Testis (tissue), 5 donors: ENCODE measurements at places on chromosomes 3 and 15. TPM values are rescaled to one million over a fixed set of nuclear protein-coding genes. Genes with fewer than 3 reads are reported as not detected.

DNA sequence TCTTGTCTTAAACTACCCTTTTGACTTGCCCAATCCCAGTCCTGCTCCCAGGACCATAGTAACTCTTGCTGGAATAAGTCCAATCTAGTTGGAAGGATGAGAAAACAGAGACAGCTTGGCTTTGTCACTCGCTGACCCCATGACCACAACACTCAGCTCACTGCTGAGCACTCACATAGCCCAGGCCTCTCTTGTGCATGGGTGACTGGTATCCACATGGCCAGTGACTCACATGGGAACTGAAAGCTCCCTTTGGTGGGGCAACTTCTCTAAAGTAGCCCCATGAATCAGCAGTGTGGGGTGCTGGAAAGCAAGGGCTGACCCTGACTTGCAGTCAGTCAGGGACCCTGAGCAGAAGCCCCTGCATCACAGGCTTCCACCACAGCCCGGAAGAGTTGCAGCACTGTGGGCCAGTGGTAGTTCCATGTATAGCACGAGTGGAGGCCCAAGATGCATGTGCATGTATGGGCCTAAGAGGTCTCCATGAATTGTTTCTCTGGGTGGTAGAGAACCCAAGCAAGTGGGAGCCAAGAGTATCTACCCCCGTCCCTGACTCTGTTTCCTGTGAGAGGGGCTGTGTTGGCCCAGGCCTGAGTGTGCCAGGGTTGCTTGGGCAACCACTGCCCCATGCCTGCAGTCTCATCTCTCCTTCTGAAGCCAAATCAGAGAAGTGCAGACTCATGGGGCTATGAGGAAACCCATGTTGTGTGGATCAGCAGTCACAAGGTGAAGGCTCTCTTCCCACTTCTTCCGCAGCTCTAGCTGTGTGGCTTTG, 62.1 kb upstream of the XCR1 start:
- DNase-seq = peak; percentile 43
- no peaks in the 10 kb centered on the region for H3K27me3 ChIP-seq
- H3K36me3 ChIP-seq = no peaks in the 10 kb centered on the region
- peaks cover 11% of the 10 kb centered on the region for H3K4me1 ChIP-seq
- no peak overlapping the region for H3K27ac ChIP-seq

Gene ITGA11
- total RNA-seq = 5.6 TPM

Gene PLD1
- total RNA-seq = 27.4 TPM

Gene ISLR
- total RNA-seq = 24.0 TPM

DNA sequence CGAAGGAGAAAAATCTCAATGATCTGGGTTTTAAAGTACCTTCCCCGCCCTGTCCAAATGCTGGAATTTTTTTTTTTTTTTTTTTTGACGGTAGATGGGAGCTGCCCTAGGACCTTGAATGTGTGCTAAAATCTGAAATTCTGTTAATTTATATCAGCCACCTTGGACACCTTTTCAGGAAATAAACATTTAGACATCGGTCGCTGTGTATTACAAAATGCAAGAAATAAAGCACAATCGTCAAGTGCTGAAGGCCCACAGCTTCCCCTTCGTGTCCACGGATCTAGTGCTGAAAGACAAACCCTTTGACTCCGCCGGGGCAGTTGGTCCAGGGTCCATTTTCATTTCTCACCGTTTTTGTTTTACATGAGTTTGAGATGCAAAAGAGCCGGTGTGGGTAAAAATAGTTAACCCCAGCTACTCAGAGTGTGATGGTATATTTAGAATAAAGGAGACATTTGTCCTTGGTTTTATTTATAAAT, 90.2 kb upstream of the CHD2 start:
- H3K4me1 ChIP-seq = peaks cover 16% of the 10 kb centered on the region
- peak overlapping the region; percentile 99 for H3K27ac ChIP-seq
- DNase-seq = peak; percentile 60
- no peaks in the 10 kb centered on the region for H3K27me3 ChIP-seq

Gene XIRP1
- 0.24 TPM for total RNA-seq

DNA sequence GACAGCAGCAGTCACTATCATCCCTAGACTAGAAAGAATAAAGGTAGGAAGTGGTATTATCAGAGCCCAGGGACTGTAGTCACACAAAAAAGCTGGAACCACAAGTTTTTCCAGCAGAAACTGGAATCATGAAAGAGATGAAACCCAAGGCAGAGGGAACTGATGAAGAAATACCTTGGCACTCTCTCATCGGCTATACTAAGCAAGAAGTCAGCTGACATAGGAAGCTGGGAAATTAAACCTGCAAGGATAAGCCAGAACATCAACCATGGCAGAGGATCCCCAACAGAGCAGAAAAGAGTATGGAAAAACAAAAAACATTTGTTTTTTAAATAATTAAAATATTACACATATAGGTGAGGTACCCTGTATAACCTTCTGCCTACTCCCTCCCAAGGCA, 86.5 kb downstream of the AQR start:
- H3K36me3 ChIP-seq = no peaks in the 10 kb centered on the region
- DNase-seq = no peak
- H3K27me3 ChIP-seq = no peaks in the 10 kb centered on the region

GRCh38 chr3:40035177-40035576, 225.8 kb downstream of the MYRIP start:
- DNase-seq = no peak
- no peak overlapping the region for H3K4me3 ChIP-seq
- no peak overlapping the region for H3K27ac ChIP-seq

GRCh38 chr15:57551715-57552677, 39.7 kb upstream of the MYZAP start:
- DNase-seq = no peak
- no peaks in the 10 kb centered on the region for H3K36me3 ChIP-seq
- peaks cover 8% of the 10 kb centered on the region for H3K4me1 ChIP-seq
- no peak overlapping the region for H3K4me3 ChIP-seq
- H3K27ac ChIP-seq = no peak overlapping the region

- peak overlapping the region; percentile 9 for H3K27ac ChIP-seq
- peak overlapping the region; percentile 66 for H3K4me3 ChIP-seq
- no peaks in the 10 kb centered on the region for H3K36me3 ChIP-seq
- H3K4me1 ChIP-seq = peaks cover 4% of the 10 kb centered on the region
- no peaks in the 10 kb centered on the region for H3K27me3 ChIP-seq
Observed at GRCh38 chr3:121834157-121834670, 646 bp downstream of the IQCB1 start.

Gene ZNF770
- total RNA-seq = 27.7 TPM

Gene CFAP100
- total RNA-seq = 21.4 TPM

DNA sequence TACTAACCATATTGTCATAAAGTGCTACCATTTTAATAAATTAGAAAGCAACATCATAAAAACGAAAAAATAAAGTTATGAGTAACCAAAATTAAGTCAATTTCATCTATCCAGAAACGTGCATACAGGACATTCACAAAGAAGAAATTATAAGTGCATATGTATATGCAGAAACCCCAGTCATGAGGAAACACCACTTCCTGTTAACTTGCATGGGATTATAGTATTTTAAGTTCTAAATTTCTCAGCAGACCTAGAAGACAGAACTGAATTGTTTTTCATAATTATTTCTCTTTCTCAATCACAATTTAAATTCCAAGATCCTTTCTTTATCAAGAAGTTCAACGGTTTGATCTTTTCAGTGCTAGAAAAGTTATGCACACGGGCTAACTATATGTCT, 1.4 kb upstream of the KBTBD8 start:
- no peak for DNase-seq
- no peaks in the 10 kb centered on the region for H3K27me3 ChIP-seq
- H3K4me1 ChIP-seq = no peaks in the 10 kb centered on the region
- H3K27ac ChIP-seq = no peak overlapping the region

Gene FBXO40
- total RNA-seq = 0.31 TPM

DNA sequence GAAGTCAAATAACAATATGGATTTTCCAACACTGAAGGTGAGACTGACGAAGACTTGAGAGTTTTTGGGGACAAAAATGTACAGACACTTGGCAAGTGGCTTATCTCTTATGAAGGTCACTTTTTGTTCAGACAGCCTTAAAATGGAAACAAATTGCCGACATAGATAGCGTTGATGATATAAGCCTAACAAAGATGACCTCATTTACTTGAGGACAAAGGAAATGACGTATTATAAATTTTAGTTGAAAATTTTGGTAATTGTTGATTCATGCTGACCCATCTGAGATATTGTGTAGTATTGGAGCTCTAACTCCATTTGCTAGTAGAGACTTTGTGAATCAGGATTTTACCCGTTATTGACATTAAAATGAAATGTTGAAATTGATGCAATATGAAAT, 168.3 kb downstream of the SPATA16 start:
- H3K4me1 ChIP-seq = no peaks in the 10 kb centered on the region
- H3K27ac ChIP-seq = no peak overlapping the region
- H3K36me3 ChIP-seq = no peaks in the 10 kb centered on the region
- DNase-seq = no peak
- H3K27me3 ChIP-seq = no peaks in the 10 kb centered on the region
- no peak overlapping the region for H3K4me3 ChIP-seq

GRCh38 chr15:80558631-80559319, 136.3 kb upstream of the ABHD17C start:
- H3K4me3 ChIP-seq = no peak overlapping the region
- no peak for DNase-seq
- no peak overlapping the region for H3K27ac ChIP-seq

Gene SLC24A5
- not detected for total RNA-seq

DNA sequence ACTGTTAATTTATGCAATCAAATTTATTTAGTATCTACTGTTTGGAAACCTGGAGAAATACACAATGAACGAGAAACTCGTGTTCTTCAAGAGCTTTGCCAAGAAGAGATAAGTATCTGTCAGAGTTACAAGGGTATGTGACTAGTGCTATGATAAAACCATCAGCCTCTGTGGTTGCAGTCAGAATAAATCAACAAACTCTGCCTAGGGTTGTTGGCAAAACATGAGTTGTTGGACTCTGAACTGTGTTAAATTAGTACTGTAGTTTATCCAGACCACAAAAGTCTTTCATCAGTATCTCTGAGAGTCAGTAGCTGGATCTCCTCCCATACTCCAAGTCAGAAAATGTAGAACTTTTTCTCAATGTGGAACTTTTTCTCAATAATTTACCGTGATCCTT, 918.4 kb downstream of the NAALADL2 start:
- DNase-seq = no peak
- H3K4me3 ChIP-seq = no peak overlapping the region
- no peak overlapping the region for H3K27ac ChIP-seq
- no peaks in the 10 kb centered on the region for H3K4me1 ChIP-seq
- no peaks in the 10 kb centered on the region for H3K36me3 ChIP-seq

Gene GOLGA8G
- 57.9 TPM for total RNA-seq

GRCh38 chr3:172209333-172210321, 170.2 kb downstream of the FNDC3B start:
- no peak overlapping the region for H3K4me3 ChIP-seq
- H3K27ac ChIP-seq = no peak overlapping the region
- no peak for DNase-seq
- H3K4me1 ChIP-seq = peaks cover 18% of the 10 kb centered on the region
- H3K27me3 ChIP-seq = no peaks in the 10 kb centered on the region
- H3K36me3 ChIP-seq = no peaks in the 10 kb centered on the region

DNA sequence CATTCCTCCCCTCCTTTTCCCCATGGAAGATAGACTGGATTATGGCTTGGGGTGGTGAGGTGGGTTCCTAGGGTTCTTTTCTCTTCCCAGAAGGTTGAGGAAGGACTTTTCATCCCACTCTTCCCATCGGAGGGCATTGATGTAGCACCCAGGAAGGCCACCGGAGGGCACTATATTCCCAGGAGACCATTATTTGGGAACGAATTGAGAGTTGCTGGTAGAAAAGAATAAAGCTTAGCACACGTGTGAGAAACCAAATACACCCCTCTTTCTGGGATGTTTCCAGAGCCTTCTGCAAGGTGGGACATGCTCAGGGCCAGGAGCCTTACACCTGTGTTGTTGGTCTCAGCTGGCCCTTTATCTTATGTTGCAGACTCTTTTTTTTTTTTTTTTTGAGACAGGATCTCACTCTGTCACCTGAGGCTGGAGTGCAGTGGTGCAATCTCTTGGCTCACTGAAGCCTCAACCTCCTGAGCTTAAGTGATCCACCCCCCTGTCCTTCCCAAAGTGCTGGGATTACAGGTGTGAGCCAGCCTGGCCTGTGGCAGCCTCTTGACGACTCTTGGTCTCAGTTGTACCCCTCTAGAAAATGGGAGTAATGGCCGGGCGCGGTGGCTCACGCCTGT, 6.3 kb upstream of the CDC25A start:
- no peaks in the 10 kb centered on the region for H3K4me1 ChIP-seq
- H3K27ac ChIP-seq = no peak overlapping the region
- peak; percentile 83 for DNase-seq
- no peak overlapping the region for H3K4me3 ChIP-seq

Gene STX19
- total RNA-seq = not detected

- H3K4me1 ChIP-seq = peaks cover 4% of the 10 kb centered on the region
- no peaks in the 10 kb centered on the region for H3K27me3 ChIP-seq
- H3K36me3 ChIP-seq = no peaks in the 10 kb centered on the region
- no peak overlapping the region for H3K4me3 ChIP-seq
Observed at GRCh38 chr15:80070840-80071239, 11.4 kb downstream of the ZFAND6 start.

DNA sequence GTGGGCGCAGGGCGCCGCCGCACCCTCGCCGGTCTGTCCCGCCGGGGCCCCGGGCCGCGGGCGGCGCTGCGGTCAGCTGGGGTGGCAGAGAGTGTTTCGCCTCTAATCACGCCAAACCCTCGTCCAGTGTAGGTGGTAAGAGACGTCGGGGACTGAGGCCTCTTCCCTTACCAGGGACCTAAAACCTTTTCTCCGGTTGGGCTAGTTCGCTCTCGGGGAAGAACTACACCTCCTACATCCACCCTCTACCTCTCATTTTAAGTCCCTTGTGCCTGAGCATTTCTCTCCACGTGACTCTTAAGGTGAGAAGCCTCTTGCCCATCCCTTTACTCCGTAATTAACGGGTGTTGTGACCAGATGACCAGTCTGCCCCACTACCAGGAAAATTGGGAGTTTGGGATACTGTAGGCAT, 520 bp downstream of the TMEM42 start:
- H3K4me3 ChIP-seq = peak overlapping the region; percentile 64
- H3K36me3 ChIP-seq = no peaks in the 10 kb centered on the region
- H3K27ac ChIP-seq = peak overlapping the region; percentile 89
- no peaks in the 10 kb centered on the region for H3K4me1 ChIP-seq
- peak; percentile 30 for DNase-seq

Gene TLR9
- 0.25 TPM for total RNA-seq

DNA sequence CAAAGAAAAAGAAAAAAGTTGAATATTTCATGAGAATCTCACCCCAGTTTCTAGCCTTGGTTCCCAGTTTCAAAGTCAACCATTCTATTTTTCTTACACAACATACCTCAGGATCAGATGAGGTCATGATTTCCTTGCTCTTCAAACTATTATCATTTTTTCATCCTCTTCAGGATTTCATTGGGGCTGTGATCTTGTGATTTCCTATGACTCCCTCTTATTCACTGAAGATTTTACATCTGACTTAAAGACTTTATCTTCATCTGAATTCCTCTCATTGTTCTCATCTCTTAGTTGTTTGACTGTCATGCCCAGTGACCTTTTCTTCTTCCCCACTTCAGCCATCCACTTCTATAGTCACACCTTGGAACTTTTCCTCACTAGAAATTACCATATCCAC, 3.1 kb upstream of the C3orf33 start:
- no peaks in the 10 kb centered on the region for H3K27me3 ChIP-seq
- H3K27ac ChIP-seq = no peak overlapping the region
- H3K4me1 ChIP-seq = no peaks in the 10 kb centered on the region
- DNase-seq = no peak
